ENCODE measurements at places on chromosomes 2 and 18.

GRCh38 chr2:171541202-171541887, 19.1 kb downstream of the CYBRD1 start:
- no peak for DNase-seq

DNA sequence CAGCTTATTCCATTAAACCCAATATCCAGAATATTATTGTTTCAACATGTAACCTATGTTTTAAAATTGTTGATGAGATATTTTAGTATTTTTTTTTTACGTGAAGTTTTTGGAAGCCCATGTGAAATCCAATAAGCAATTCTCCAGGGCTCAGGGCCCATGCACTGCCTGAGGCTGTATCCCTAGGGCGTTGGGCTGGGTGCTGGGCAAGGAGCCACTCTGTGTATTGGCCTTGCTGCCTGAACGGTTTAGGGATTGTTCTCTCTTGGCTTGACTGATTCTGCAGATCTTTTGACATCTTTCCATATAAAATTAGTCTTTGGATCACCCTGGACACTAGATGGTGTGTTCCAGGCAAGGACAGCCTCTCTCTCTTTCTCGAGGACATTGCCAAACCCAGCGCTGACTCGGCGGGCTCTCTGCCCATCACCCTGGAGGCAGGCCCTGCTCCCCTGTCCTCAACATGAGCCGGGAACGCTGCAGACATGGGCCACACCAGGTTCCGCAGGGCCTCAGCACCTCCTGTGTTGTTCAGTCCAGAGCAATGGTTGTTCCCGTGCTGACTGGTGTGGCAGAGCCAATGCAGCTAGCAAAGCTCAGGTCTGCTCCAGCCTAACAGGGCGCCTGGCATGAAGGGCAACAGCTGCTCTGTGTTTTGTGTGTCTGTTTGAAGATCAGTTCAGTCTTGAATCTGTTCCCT, 163.0 kb downstream of the SEPTIN10 start:
- no peak for DNase-seq

DNA sequence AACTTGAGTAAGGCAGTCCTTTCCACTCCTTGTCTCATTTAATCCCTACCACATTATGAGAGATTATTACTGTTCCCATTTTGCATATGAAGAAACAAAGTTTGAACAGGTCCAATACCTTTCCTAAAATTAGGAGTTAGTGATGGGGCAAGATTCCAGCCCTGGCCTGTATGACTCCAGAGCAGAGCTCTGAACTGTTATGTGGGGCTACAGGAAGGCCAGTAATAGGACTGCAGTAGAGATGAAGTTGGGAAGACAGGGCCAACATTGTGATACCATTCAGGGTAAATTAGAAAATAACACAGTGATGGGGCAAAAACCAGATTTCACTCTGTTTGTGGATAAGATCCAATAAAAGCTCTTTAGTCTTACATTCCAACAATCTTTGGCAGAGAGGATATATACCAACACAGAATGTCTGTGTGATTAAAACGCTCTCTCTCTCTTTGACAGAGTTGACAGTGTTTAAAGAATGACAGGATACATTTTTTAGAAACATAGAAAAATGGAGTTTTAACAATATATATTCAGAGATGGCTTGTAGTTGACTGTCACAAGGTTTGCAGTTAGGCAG, 22.7 kb downstream of the KATNAL2 start:
- no peak for DNase-seq

DNA sequence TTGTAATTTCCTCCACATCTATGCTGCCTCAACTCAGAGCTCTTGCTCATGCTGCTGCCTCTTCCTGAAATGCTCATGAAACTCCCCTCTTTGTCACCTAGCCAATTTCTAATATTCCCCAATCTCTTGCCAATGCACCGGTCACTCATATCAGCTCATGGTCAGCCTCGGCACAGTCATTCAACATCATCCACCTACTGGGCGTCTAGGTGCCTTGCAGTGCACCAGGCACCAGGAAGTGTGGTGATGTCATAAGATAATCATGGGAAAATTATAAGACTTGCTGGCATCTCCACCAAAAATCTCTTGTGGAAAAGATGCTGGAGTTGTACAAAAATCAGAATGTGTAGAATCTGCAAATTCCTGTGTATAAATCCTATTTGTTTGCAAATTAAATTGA, 52.6 kb upstream of the RAB27B start:
- no peak for DNase-seq

- no peak for DNase-seq
Measured at GRCh38 chr18:62369129-62369644, 44.1 kb downstream of the TNFRSF11A start.

DNA sequence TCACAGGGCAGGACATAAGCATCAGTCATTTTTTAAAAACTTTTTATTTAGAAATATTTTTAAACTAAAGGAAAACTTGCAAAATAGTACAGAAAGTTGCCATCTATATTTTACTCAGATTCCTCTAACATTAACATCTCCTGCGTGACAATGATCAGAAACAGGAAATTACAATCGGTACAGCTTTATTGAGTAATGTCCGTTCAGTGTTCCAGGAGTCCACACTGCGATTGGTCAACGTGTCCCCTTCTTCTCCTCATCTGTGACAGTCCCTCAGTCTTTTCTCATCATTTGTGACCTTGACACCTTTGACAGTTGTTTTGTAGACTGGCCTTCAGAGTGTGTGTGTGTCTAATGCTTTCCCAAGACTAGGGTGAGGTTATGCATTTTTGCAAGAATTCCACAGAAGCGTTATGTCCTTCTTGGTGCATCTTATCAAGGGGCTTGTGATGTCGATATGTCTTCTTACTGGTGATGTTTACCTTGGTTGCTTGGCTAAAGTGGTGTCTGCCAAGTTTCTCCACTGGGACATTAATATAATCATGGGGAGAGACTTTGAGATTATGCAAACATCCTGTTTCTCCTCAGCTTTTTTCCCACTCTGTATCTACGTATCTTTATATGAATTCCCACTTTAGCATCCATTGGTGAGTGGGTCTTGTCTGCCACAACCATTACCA, 21.4 kb upstream of the TMEM177 start:
- no peak for DNase-seq

DNA sequence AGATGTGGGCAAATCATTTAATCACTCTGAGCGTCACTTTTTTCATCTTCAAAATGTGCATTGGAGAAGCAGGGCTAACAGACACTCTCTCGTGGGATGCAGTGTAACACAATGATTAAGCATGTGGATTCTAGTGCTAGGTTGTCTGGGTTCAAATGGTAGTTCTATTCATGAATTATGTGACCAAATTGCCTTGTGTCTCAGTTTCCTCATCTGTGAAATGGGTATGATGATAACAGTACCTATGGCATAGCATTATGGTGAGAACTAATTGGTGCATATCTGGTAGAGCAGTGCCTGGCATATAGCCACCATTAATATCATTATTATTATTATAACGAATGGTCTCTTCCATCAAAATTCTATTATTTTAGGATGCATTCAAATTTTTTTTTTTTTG, 142.4 kb upstream of the SIX3 start:
- DNase-seq: no peak

DNA sequence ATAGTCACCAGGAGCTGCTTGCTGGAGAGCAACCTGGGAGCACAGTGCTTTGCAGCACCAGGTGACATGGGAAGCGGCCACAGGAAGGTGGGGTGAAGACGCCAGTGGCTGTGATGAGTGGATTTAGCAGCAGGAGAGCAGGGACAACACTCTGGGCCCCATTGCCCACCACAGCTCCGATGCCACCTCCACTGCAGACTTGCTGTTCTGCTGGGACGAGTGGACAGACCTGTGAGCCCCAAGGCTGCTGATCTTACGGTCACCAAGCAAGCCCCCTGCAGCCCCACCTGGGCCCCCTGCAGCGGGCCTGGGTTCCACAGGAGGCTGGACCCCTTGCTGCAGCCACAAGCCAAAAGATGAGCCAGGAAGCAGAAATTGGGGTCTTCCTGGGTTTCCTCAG, 73.7 kb downstream of the CTIF start:
- DNase-seq: no peak

DNA sequence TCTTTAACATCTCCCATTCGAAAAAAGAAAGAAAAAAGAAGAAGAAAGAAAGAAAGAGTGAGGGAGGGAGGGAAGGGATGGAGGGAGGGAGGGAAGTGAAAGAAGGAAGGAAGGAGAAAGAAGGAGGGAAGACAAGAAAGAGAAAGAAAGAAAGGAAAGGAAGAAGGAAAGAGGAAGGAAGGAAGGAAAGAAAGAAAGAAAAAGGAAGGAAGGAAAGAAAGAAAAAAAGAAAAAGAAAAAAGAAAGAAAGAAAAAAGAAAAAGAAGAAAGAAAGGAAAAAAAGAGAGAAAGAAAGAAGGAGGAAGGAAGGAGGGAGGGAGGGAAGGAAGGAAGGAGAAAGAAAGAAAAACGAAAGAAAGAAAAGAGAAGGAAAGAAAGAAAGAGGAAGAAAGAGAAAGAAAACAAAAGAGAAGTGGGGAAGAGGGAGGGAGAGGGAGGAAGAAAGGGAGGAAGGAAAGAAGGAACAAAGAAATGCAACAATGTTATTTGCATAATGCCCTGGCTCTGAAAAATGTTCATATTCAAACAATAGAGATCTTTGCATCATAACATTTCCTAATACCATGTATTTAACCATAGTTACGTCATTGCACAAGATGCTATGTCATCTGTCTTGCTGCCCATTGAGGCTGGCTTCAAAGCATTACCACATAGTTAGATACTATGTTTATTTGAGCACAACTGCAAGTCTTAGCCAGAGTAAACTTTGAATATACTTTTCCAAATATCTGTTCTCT, 550.6 kb downstream of the DSC3 start:
- no peak for DNase-seq

- no peak for DNase-seq
Measured at GRCh38 chr2:134453973-134454372, 200.1 kb downstream of the MGAT5 start.

- no peak for DNase-seq
Measured at GRCh38 chr2:100416397-100416934, 1.0 kb downstream of the CHST10 start.

GRCh38 chr2:138476186-138476585, 25.4 kb upstream of the SPOPL start:
- DNase-seq: no peak

DNA sequence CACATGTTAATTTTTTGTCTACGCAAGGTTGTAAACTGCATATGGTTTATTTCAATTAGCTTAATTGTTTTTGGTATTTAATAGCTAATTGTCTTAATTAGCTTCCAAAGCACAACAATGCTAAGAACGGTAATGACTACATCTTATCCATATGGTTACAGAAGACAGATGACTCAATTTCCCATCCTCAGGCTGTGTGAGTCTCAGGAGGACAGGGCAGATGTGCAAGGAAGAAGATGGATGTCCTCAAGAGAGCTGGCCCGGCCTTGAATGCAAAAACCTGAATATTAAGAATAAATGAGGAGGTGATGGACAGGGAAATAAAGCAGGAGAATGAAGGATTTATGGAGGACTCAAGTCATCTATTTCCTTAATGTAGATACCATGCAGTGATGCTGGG, 31.4 kb downstream of the SLC4A3 start:
- no peak for DNase-seq

- no peak for DNase-seq
Measured at GRCh38 chr2:24404491-24404921, 44.2 kb upstream of the ITSN2 start.

- DNase-seq: no peak
Measured at GRCh38 chr2:154233231-154233630, 361.5 kb downstream of the GALNT13 start.

DNA sequence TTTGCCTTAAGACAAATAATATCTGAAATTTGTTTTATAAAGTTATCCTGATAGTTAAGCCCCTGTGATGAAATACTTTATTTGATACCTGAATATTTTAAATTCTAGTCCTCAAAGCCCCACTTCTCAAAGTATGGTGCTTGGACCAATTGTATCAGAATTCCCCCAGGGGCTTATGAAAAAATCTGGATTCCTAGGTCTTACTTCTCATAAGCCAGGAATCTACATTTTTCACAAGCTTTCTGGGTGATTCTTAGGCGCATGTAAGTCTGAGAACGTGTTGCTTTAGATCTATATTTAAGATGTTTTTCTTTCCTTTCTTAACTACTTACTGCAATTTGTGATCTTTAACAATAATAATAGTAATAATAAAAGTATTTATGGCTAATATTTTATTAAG, 53.1 kb downstream of the MYO1B start:
- no peak for DNase-seq

- DNase-seq: no peak
Measured at GRCh38 chr2:72955228-72956049, 38.1 kb downstream of the EMX1 start.

DNA sequence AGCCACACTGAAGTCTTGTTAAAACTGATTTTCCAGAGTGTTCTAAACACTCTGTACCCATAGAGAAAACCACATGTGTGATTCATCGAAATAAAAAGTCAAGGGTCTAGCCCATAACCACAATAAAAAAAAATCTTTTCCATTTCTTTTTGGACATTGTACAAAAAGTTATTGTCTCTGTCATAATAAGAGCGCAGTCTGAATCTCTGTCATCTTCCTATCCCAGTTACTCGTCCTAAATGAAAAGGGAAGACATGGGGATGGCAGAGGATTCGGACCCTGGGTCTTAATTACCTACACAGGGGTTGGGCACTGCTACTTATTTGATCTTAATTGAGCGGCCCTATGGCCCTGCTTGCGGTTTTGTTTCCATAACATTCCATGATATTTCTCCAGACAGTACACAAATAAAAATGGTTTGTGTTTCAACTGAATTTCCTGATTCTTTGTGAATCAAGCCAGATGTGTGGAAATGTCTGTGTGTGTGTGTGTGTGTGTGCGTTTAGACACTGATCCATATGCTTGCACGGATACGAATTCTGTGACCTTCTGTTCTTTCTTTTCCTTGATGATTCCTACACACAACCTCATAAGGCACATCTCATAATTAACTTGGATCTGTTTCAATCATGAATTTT, 133.4 kb upstream of the SPATS2L start:
- DNase-seq: no peak

DNA sequence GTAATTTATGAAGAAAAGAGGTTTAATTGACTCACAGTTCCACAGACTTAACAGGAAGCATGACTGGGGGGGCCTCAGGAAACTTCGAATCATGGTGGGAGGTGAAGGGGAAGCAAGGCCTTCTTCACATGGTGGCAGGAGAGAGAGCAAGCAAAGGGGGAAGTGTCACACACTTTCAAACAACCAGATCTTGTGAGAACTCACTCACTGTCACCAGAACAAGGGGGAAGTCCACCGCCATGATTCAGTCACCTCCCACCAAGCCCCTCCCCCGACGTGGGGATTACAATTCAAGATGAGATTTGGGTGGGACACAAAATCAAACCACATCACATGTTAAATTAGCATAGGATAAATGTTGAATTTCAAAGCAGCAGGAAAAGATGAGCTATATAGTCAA, 56.2 kb downstream of the STRADB start:
- no peak for DNase-seq

- DNase-seq: no peak
Measured at GRCh38 chr2:64421201-64421600, 32.8 kb upstream of the LGALSL start.

- DNase-seq: no peak
Measured at GRCh38 chr2:65198737-65199136, 28.9 kb upstream of the ACTR2 start.

GRCh38 chr2:102185347-102185746, 1.5 kb upstream of the IL1RL2 start:
- DNase-seq: no peak

- DNase-seq: no peak
Measured at GRCh38 chr2:102143450-102143985, 972 bp downstream of the IL1R1 start.

GRCh38 chr2:231687133-231687852, 21.0 kb upstream of the PTMA start:
- peak; percentile 66 for DNase-seq

- peak; percentile 32 for DNase-seq
Measured at GRCh38 chr2:111698743-111699554, 185.0 kb downstream of the ANAPC1 start.

Measured in stimulated activated naive CD8-positive, alpha-beta T cell treated with anti-CD3 and anti-CD28 coated beads, Interleukin-15, amount 100 ng/mL, for 72 hours (primary cell).